ENCODE measurements at places on chromosomes 6 and 20. TPM values are rescaled to one million over a fixed set of nuclear protein-coding genes. Genes with fewer than 3 reads are reported as not detected.
A peak's percentile ranks its signal among the peaks of the same experiment; 100 is the strongest.

Gene TMC2
- total RNA-seq, result not detected

Gene RPN2
- total RNA-seq, result 165 TPM

Gene OR2H2
- total RNA-seq, result not detected

Gene ID4
- 7.0 TPM for total RNA-seq

- DNase-seq, result peak; percentile 78
These were observed 15.6 kb downstream of the ILRUN start for GRCh38 chr6:34680802-34681515.

GRCh38 chr6:3592371-3592941, 135.6 kb upstream of the SLC22A23 start:
- DNase-seq, result peak; percentile 74

DNA sequence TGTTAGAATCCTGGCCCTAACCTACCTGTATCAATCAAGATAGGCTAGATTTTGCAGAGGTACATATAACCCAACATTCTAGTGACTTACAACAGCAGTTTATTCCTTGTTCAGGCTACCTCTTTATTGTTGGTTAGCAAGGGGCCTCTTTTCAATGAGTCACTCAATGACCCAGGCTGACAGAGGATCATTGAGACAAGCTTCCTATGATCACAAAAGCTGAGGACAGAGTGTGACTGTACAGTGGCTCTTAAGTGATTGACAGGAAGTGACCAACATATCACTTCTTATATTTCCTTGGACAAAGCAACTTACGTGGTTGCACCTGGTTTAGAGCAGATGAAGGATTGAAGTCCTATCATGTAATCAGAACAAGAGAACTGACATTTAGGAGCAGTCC, 740.9 kb downstream of the FRK start:
- no peak for DNase-seq

GRCh38 chr6:130671577-130671976, 155.6 kb upstream of the SMLR1 start:
- no peak for DNase-seq

DNA sequence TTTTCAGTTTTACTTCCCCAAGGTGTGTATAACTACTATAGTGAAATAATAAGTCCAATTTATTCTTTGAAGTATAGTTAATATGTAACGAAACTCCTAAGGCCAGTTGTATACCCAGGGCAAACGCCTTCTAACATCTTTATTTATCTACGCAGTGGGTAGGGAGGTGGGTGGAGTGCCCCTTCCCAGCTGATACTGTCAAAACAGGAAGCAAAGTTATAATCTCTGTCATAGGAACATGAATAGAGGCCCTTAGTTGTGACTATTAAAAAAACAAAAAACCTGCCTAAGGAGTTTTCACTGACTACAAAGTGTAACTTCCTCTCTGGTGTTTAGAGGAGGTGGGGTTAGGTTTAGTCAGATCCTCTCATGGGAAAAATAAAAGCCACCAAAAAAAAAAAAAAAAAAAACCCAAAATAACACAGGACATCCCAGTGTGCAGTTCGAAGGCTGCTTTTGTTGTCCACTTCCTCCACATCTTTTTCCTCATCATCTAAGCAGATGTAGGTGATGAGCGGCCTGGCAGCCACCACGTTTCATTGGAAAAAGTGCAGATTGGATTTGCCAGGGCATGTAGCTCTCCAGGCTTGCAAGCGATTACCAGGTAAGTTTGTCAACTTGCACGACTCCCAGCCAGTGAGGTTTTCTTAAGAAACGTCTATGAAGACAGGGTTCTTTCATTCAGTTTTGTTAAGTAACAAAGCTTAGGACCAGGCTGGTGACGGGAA, 58.7 kb downstream of the UTRN start:
- DNase-seq, result no peak

- DNase-seq, result no peak
These were observed 13.0 kb downstream of the SLC35F1 start for GRCh38 chr6:117919775-117920729.

DNA sequence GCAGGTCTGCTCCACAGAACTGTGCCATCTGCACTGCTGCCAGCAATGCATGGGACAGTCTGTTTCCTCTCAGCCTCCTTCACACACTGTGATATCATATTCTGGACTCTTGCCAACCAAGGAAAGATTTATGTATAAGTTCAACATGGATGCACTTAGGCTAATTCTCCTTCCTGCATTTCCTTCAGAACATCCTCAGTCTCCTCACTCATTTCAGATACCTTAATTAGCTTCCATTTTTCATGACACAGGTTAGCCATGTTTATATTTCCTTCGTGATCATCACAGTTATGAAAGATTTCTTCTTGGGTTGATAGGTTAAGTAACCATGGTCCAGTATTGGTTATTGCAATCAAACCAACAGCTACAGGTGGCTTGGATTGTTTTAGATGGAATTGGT, 46.4 kb upstream of the DDR1 start:
- no peak for DNase-seq

DNA sequence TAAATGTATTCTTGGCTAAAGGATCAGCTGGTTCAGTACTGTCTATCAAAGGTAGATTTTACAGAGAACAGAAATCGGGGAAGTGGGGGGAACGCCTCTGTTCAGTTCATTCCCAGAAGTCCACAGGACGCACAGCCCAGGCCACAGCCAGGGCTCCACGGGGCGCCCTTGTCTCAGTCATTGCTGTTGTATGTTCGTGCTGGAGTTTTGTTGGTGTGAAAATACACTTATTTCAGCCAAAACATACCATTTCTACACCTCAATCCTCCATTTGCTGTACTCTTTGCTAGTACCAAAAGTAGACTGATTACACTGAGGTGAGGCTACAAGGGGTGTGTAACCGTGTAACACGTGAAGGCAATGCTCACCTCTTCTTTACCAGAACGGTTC, 29.9 kb downstream of the TXNDC5 start:
- DNase-seq, result no peak

GRCh38 chr20:3307725-3308124, 68.7 kb upstream of the SLC4A11 start:
- no peak for DNase-seq

- DNase-seq, result no peak
These were observed 119.8 kb downstream of the ANKS1A start for GRCh38 chr6:35008858-35009257.

GRCh38 chr6:27375613-27376079, 12.9 kb upstream of the ZNF391 start:
- DNase-seq, result no peak

GRCh38 chr20:2364044-2364443, 16.7 kb upstream of the TGM6 start:
- no peak for DNase-seq

Data from epithelial cell of proximal tubule (primary cell).